Mesenteric fat pad (tissue), 1 donor: ENCODE measurements at places on chromosomes 7 and 10. TPM values are rescaled to one million over a fixed set of nuclear protein-coding genes. Genes with fewer than 3 reads are reported as not detected.

The UCMA gene
- not detected for total RNA-seq

The GIMAP4 gene
- total RNA-seq: 49.4 TPM

The UNCX gene
- total RNA-seq: not detected

The NPC1L1 gene
- total RNA-seq: 0.29 TPM

The FAM25C gene
- not detected for total RNA-seq

The ENO4 gene
- 0.45 TPM for total RNA-seq

The NXPH1 gene
- not detected for total RNA-seq
